ENCODE measurements at places on chromosomes 4 and X.
A peak's percentile ranks its signal among the peaks of the same experiment; 100 is the strongest.

- DNase-seq, result no peak
Observed at GRCh38 chrX:4805502-4805901, 1092.1 kb upstream of the PRKX start.

GRCh38 chrX:136630881-136631280 is 17.1 kb upstream of the CD40LG start:
- DNase-seq, result no peak

GRCh38 chr4:107317611-107318010 is 281.5 kb upstream of the DKK2 start:
- no peak for DNase-seq

DNA sequence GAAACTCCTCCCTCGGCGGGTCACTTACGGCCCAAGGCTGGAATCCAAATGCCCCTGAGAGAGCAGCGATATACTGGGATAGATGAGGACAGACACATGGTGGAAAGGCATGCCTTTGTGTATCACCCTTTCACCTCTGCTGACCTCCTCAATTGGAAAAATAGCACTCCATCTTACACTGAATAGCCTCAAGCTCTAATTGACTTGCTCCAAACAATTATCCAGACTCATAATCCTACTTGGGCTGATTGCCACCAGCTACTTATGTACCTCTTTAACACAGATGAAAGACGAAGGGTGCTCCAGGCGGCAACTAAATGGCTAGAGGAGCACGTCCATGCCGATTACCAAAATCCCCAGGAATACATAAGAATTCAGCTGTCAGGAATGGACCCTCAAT is 1142.2 kb downstream of the ARAP2 start:
- no peak for DNase-seq

GRCh38 chr4:141501931-141502330 is 134.5 kb upstream of the IL15 start:
- DNase-seq, result no peak

- no peak for DNase-seq
Observed at GRCh38 chr4:7075962-7076695, 8.3 kb upstream of the GRPEL1 start.

DNA sequence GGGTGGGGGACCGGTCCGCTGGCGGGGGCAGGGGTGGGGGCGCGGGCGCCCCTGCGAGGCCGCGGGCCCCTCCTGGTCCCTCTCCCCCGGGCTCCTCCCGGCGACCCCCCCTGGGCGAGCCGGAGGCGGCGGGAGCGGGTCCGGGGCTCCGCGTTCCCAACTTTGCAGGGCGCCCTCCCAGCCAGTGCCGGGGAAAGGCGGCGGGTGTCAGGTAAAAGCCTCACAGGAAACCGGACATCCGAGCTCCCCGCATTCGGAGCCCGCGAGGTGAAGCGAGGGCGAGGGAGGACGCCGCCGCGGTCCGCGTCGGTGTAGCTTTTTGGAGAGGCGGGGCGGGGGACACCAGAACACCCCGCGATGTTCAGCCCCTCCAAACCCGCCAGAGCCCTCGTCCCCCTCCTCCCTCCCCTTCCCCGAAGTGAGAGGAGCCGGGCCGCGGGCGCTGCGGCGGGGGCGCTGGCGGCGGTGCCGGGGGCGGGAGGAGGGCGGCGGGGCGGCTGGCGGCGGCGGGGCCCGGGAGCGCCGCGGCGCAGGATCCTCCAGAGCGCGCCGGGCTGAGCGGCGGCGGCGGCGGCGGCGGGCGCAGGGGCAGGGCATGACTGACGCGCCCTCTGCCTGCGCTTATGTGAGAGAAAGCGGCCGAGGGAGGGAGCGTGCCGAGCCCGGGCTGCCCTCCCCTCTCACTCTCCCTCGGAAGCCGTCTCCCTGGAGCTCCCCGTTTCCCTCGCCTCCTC is at the start of gene VEGFC:
Gene VEGFC, minus strand, starts transcription at position 597 of the 734 bp plus-strand sequence. CDS start 611 bp downstream, outside the sequence.
- peak; percentile 12 for DNase-seq

- no peak for DNase-seq
Observed at GRCh38 chr4:22235698-22236097, 280.2 kb downstream of the ADGRA3 start.

- no peak for DNase-seq
Observed at GRCh38 chrX:147914591-147914990, 2.9 kb downstream of the FMR1 start.

DNA sequence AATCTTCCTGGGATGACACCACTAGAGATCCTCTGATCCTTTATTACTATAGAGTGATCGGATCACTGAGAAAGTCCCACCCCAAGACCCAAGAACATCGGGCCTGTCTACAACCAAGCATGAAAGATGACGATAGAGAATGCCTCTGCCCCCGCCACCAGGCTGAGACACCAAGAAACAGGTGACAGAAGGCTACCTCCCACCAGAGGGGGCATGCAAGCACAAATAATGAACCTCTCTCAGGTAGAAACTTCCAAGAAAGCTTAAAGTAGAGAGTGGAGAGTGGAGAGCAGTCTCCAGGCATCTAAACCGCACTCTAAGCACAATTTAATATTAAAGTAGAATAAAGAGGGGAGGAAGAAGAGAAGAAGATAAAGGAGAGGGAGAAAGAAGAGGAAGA is 402.6 kb downstream of the INPP4B start:
- no peak for DNase-seq

DNA sequence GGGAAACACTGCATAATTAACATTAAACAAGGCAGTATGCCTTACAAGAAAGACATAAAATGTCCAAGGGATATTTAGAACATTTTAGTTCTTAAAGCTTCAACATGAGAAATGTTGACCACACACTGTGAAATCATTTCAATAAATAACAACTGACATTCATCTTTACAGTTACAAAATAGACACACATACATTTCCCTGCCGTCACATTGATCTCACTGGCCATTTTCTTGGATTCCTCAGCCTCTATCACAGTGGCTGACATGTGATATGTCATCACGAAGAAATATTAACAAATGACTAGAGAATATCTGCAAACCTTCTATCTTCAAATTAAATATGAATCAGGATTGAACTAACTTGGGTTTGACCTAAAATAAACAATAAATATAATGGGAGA is 1.9 kb downstream of the CXCL2 start:
- DNase-seq, result no peak

GRCh38 chr4:24988776-24989175 is 42.0 kb downstream of the LGI2 start:
- DNase-seq, result no peak

DNA sequence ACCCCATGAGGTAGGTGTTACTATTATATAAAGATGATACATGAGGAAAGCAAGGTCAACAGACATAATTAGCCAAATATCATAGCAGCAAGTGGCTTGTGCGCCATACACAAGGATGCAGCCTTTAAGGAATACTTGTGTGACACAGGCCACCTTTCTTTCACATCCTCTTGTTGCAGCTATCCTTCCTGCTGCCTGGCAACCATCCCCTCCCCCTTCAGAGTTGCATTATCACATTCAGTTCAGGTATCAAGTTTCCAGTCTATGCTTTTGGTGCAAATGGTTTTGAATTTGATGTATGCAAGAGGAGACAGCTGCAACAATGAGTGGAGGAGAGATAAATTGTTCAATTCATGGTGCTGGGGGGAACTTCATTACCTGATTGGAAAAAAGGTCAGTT is 6.4 kb downstream of the ZCCHC18 start:
- DNase-seq, result no peak

GRCh38 chr4:20037745-20038144 is 214.0 kb upstream of the SLIT2 start:
- DNase-seq, result no peak

- DNase-seq, result no peak
Observed at GRCh38 chr4:130698251-130698650, 1602.3 kb downstream of the C4orf33 start.

DNA sequence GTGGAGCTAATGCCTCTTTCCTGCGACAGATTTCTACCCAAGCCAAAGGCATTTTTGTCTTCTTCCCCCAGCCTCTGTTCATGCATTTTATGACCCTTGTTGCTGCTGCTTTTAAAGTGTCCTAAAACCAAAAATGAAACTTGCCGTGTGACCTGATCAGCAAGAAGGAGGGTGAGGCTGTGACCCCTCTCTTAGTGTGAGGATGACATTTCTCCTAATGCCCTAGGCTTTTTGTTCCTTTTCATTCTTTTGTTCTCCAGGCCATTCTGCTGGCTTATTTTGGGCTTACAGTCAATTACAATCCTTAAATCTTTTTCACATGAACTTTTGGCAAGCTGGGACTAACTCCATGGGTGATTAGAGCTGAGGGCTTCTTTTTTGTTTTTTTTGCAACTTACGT is 34.4 kb downstream of the PTTG2 start:
- no peak for DNase-seq

- DNase-seq, result no peak
Observed at GRCh38 chr4:101009471-101009870, 337.9 kb downstream of the PPP3CA start.

- no peak for DNase-seq
Observed at GRCh38 chr4:138835832-138836533, 179.6 kb upstream of the NOCT start.

DNA sequence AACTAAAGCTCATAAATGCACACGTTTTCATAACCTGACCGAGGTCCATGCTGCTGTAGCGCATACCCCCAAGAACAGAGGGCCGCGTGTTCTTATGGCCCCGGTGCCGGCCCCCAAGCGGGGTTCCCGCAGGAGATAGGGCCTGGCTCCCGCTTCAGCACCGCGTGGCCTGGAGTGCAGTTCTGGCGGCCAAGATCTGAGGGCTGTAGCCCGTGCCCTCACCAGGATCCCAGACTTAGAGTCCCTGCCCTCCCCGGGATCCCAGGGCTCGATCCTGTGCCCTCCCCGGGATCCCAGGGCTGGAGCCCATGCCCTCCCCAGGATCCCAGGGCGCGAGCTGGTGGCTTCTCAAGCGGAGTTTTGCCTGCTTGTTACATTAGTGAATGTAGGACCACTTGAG is 1.0 kb upstream of the GRPEL1 start:
- DNase-seq, result peak; percentile 21

DNA sequence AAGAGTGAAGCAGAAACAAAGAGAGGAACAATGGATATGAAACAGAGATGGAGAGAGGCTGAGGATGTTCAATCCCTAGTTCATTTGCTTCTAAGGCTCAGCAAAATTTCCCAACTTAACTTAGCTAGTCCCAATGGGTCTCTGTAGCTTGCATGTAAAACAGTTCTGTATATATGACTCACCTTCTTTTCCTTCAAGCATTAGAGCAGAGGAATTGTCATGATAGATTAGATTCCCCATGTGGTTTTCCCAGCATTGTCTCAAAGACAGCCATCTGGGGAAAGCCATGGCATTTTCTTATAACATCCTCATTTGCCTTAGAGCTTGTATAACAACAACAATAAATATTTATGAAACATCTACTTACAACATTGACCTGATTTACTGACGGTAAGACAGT is 93.9 kb upstream of the GATB start:
- no peak for DNase-seq

DNA sequence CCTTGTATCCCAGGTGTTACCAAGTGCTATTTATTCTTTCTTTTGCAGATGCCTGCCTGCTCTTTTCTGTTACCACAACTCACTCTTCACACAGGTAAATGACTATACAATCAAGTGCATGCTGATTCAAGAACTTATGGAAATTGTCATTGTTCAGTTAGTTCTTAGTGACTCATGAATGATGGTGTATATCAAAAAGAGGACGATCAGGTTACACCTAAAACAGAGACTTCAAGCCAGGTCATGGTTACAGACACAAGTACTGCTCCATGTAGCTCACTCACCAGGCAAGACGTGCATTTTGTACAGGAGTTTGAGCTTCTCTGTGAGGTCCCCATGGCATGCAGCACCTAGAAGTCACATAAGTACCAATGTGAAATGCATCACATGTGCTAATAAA is 59.3 kb upstream of the UCP1 start:
- DNase-seq, result no peak

DNA sequence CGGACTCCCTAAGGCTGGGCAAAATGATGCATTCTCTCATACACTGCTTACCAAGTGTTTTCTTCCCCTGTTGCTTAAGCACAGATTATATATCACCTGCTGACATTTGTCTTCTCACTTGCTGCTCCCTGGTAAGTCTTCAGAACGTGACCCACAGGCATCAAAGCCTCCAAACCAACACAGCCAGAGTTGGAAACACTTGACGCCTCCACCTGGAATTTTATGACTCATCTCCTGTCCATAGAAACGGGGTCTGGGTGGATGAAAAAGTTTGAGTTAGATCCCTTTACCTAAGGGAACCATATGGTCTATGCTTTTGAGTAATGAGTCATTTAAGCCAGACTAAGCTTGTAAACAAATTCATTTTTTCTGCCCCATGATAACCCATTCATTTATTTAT is 251.6 kb downstream of the USP46 start:
- no peak for DNase-seq

GRCh38 chrX:151488677-151489076 is 74.8 kb upstream of the PASD1 start:
- DNase-seq, result peak; percentile 8

GRCh38 chr4:164799410-164799809 is 45.5 kb downstream of the SMIM31 start:
- DNase-seq, result no peak

- no peak for DNase-seq
Observed at GRCh38 chr4:108355186-108355901, 186.6 kb upstream of the LEF1 start.

GRCh38 chr4:6423575-6423974 is 48.8 kb downstream of the PPP2R2C start:
- no peak for DNase-seq

- no peak for DNase-seq
Observed at GRCh38 chr4:73752424-73752823, 12.1 kb downstream of the CXCL8 start.

GRCh38 chr4:44632089-44632488 is 19.3 kb downstream of the YIPF7 start:
- no peak for DNase-seq

DNA sequence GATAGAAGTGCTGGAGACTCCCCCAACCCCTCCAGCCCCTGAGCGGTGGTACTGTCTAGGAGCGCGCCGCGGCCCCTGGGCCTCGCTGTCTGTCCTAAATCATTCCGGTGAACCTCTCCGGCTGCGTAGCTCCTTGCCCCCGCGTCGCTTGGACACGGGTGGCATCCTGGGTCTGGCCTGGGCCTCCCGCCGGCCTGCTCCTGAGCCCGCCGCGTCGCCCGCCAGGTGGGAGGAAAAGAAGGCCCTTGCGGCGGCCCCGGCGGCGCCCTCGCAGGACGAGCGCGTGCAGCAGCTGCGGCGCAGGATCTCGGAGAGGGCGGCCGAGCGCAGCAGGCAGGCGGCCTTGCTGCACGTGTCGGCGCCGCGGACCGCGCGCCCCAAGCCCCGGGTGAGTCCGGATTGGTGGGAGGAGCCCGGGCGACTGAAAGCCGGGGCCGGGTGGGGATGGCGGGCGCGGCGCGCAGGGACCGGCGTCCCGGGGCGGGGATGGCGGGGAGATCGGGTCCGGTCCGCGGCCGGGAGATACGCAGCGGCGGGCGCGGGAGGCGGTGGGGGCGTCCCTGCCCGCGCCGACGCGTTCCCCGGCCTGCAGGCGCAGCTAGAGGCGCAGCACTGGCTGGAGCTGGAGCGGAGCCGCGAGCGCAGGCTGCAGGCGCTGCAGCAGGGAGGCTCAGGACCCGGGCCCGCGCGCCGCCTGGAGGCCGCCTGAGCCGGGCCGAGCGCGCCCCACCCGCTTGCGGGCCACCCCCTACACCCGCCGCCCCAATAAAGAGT is 6.5 kb upstream of the RNF4 start:
- DNase-seq, result peak; percentile 66
